Left hindlimb (tissue), 1 donor: ENCODE measurements at places on chromosomes 16 and 17.

- no peak for DNase-seq
These were observed 145.3 kb upstream of the PLCG2 start for GRCh38 chr16:81633680-81634379.

- no peak for DNase-seq
These were observed 212.2 kb upstream of the FOXF1 start for GRCh38 chr16:86297866-86298757.

DNA sequence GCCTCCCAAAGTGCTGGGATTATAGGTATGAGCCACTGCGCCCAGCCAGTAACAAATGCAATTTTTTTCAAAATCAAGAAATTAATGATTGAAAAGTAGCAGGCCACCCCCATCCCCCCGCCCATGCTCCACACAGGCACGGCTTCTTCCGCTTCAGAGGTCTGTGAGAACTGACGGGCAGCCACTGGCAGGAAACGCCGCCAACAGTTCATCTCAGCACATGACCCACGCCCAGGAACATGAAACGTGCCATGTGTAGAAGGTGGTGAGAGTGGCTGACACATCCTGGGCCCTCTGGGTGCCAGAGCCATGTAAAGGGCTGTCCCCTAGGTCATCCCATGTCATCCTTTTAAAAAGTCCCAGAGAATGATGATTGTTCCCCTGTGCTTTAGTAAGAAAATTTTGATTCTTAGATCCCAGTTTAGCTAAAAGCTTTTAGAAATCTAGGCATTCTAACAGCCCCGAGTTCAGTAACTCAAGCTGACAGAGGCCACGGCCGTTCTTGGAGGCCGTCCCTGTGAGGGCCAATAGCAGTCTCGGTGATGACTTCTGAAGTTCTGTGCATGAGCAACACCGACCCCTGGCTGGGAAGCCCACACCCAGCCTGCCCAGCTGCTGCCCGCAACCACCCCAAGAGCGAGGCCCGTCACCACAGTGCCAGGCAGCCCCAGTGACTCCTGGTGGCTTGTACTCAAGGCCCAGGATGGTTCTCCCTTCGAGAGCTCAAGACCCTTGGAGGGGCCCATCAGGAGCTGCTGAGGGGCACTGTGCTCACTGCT lies 52.1 kb downstream of the KLHDC4 start:
- DNase-seq = no peak

- DNase-seq = no peak
These were observed 15.5 kb upstream of the TIMP2 start for GRCh38 chr17:78940708-78941107.

DNA sequence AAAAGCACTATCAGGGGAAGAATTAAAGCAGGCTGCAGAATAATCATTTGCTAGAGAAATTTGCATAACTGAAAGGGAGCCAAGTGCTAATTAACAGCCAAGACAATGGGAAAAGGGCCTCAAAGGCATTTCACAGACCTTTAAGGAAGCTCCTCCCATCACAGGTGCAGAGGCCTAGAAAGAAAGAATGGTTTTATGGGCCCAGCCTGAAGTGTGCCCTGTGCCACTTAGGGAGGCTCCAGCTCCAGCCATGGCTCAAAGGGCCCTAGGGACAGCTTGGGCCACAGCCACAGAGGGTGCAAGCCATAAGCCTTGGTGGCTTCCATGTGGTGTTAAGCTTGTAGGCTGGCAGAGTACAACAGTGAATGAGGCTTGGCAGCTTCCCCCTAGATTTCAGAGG lies 50.1 kb downstream of the RNF112 start:
- DNase-seq = no peak

GRCh38 chr17:67059372-67059771 lies 15.0 kb downstream of the CACNG1 start:
- DNase-seq = no peak

DNA sequence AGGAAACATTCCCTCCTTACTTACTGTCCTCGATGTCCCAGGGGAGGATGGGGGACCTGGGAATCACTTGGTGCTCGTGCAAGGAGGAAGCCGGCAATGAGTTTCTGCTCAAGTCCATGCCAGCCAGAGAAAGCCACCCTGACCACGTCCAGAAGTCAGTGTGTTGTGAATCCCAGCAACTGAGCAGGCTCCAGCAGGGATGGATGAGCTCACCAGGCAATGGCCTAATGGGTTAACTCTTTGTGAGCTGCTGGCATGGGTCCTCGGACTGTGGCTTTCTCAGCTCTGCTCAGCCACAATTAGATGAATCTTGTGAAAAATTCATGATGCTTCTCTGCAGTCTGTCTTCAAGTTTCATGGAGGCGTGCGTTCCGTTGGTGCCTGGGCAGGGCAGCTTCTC lies at the start of gene PIRT:
Gene PIRT, minus strand, starts transcription at position 167 of the 400 bp plus-strand sequence. CDS start 12,442 bp downstream, outside the sequence.
- DNase-seq = no peak

GRCh38 chr16:49494891-49495566 lies 121.4 kb downstream of the C16orf78 start:
- no peak for DNase-seq

- DNase-seq = no peak
These were observed 426.3 kb downstream of the ZFHX3 start for GRCh38 chr16:72621651-72622050.

GRCh38 chr16:81421536-81421935 lies 23.1 kb upstream of the CMIP start:
- no peak for DNase-seq

DNA sequence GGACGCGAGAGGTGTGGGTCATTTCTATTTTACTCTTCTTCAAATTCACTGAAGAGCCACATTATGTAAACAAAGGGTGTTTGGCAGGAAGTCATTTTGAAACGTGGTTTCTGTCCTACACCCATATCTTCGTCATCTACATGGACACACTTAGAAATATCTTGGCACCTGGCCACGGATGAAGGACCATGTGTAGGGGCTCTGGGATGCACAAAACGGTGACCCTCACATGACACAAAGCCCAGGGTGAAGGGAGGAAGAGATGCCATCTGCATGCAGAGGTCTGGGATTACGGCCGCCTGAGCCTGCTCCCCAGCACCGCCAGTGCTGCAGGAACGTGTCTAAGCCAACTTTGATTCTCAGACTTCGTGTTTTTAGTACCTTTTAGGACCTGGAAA lies 130.2 kb upstream of the CHMP6 start:
- peak; percentile 13 for DNase-seq

DNA sequence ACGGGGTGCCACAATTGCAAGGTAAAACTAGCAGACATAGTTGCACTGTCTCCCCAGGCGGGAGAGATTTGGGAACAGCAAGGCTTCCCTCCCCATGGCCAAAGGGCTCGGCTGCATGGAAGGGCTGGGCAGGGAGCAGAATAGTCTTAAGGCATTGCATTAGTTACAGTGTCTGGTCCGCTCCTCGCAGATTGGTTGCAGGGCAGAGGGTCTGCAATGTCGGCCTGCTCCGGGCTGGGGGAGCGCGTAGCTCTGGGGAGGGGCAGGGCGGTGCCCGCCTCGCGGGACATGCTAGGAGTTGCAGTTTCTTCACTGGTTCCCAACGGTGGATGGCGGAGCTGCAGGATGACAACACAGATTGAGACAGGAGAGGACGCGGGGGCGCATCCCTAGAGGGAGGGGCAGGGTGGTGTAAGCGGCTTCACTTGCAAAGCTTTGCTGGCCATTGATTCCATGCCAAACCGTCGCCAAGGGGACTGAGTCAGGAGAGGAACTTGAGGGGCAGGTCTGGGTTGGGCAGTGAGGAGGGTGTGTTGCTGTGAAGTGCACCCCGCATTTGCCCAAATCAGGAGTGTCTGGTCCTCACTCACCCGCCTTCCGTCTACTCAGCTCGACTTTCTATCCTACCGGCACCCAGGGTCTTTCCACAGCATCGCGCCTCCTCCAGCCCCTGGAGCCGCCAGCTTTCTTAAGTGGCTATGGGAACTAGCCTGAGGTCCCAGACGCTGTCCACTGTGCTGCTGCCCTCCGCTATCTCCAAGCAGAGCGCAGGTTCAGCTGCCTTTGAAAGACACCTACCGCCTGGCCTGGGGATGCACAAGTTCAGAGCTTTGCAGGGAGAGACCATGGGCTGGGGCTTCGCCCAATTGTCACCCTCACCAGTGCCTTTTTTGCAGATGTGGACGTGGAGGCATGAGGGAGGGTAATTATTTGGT lies 1748.9 kb downstream of the TP53TG3F start:
- DNase-seq = no peak

- DNase-seq = no peak
These were observed 90.7 kb upstream of the SMIM36 start for GRCh38 chr17:55601874-55602364.

GRCh38 chr17:2344528-2344927 lies 7.2 kb downstream of the SGSM2 start:
- DNase-seq = no peak

- peak; percentile 70 for DNase-seq
These were observed 108.5 kb upstream of the XYLT1 start for GRCh38 chr16:17578981-17579874.

DNA sequence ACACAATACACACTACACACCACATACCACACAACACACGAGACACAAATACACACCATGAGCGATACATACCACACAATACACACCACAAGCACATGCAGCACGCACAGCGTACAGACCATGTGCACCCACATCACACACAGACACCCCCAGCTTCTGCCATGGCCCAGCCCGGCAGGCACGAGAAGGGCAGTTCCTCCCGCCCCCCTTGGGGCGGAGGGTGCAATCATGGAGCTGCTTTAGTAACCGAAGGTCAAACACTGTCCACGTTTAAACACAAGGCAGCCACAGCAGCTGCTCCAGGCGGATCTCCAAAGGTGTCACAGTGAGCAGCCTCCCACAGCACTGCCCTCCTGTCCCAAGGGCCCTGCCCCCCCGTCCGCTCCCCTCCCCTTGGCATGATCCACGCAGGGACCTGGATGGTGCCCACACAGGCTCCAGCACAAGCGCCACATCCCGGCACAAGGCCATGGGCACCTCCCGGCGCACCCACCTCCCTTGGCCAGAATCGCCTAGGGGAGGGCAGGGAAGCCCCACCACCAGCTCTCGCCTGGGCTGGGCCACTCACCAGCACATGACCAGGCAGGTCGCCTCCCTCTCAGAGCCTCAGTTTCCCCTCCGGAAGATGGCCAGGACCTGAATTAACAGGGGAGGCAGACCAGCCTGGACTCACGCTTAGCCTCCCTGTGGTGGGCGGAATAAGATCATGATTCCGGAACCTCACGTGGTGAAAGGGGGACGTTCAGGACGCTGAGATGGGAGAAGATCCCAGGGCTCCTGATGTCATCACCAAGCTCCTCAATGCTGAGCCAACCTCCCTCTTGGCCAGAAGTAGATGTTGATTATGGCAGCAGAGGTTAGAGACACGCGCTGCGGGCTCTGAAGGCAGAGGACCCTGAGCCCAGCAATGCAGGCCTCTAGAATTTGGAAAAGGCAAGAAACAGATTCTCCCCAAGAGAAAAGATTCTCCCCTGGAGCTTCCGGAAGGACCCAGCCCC lies 32.6 kb upstream of the ZNF469 start:
- DNase-seq = no peak

GRCh38 chr17:17304521-17304985 lies 1.4 kb downstream of the NT5M start:
- DNase-seq = no peak

- peak; percentile 73 for DNase-seq
These were observed 5.2 kb downstream of the AXIN2 start for GRCh38 chr17:65556014-65556909.

DNA sequence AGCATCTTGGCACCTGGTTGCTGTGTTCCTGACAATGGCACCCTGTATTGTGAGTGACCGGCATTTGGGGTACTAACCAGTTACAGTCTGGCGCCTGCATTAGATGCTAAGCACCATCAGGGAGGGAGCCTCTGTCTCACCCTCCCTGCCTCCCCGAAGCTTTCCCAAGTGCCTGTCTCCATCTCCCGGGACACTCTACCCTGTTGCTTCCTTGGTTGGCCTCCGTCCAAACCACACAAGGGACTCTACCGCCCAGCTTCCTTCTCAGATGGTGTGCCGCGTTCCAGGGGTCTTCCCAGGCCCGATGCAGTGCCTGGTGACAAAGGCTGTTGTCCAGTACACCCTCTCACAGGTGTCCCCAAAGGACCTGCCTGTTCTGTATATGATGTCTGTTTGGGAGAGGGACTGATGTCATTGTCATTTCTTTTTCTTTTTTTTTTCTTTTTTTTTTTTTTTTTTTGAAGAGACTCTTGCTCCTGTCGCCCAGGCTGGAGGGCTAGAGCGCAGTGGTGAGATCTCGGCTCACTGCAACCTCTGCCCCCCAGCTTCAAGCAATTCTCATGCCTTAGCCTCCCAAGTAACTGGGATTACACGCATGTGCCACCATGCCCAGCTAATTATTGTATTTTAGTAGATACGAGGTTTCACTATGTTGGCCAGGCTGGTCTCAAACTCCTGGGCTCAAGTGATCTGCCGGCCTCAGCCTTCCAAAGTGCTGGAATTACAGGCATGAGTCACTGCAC lies 6.7 kb downstream of the SNN start:
- no peak for DNase-seq

GRCh38 chr17:46115699-46116098 lies 77.5 kb downstream of the KANSL1 start:
- DNase-seq = no peak

DNA sequence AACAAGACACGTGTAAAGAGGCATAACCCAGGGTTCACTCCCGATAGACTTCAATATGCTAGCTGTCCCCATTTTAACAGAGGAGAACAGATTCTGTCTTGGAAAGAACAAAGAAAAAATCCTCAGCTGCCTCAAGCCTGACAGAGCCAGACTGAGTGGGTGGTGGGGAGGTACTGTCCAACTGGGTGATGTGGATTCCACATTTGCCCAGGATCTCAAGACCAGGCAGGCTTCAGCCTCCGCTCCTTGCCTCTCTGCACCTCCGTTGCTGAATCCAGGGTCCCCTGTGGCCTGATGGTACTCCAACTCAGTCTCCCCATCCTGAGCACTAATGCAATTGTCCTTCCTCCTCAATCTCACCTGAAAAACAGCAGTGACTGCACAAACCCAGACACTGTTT lies 163.8 kb downstream of the GSG1L start:
- DNase-seq = no peak

GRCh38 chr17:10182785-10183184 lies 15.6 kb downstream of the GAS7 start:
- no peak for DNase-seq

GRCh38 chr16:66925322-66925840 lies at the start of gene RRAD:
Gene RRAD, minus strand, starts transcription at chr16:66925535. Its CDS starts 356 bp downstream, at chr16:66925179.
- no peak for DNase-seq

GRCh38 chr17:17898673-17899072 lies 61.9 kb upstream of the SREBF1 start:
- no peak for DNase-seq

DNA sequence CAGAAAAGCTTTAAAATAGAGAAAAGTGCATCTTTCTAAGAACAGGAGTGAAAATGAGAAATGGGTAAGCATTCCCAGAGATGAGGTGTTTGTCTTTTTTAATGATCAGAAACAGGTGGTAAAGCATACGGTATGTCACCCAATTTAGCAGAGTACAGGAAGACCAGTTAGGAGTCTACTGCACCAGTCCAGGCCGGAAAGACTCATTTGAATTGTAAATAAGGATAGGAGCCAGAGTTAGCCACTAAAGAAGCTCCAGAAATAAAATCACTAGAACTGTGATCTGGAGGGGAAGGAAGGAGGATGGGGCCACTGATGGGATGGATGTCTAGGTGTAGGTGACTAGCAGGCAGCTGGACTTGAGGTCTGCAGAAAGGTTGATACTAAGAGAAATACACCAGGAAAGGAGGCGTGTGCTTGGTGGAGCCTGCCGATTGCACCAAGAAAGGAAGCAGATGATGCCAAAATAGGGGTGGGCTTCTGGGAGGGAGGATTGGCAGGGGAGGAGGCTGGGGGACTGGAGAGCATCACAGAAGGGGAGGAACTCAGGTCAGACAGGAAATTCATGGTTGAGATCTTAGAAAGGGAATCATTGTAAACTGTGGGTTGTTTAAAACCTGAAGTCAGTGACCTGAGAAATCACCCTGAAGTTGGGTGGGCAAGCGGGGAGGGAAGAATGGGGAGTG lies 8.1 kb upstream of the NAT9 start:
- no peak for DNase-seq
